ENCODE measurements at places on chromosomes 5 and 9.

DNA sequence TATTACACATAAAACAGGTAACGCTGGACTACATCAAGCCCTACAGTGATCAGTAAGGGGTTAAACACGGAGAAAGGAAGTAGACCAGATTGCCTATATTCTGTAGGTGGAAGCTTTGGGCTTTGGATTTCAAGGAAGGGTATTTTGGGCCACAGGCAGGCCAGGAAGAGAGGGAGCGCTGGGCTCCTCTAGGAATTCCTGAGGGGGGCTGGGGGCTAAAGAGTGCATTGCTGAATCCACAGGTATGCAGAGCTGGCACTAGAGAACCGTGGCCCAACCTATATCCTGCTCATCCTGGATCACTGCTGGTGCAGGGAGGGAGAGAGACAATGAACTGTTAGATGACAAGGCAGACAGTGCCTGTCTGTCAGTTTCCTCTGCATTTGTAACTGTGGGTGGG, 367.1 kb downstream of the CSNK1G3 start:
- DNase-seq = no peak

DNA sequence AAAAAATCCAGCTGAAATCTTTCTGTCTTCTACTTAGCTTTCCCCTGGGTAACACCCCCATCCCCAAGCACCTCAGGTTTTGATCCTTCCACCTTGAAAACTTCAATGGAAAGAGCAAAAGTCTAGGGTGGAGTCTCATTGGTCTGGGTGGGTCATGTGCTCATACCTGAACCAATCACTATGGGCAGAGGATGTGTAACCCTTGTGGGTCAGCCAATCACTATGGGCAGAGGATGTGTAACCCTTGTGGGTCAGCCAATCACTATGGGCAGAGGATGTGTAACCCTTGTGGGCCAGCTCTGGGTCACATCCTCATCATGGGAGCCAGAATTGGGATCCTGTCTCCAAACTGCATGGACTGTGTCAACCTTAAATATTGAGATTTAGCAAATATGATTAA, 18.5 kb downstream of the NAIF1 start:
- DNase-seq = no peak

DNA sequence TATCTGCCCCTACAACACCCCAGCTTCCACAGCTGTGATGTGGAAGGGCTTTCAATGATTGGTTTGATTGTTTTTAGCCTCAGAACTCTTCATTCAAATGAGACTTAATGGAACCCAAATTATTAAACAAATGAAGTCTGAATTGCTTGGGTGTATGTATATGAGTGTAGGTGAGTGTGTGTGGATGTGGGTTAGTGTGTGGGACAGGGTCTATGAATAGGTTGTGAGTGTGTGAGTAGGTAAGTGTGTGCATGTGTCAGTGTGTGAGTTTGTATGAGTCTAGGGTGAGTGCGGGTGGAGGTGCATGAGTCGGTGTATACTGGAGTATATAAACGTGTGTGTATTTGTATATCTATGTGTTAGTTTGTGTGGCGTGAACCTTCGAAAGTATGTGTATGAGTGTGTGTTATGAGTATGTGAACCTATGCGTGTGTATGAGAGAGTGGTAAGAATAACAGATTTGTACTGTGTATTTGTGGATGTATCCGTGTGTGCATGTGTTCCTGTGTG, 26.9 kb downstream of the COL15A1 start:
- DNase-seq = no peak

GRCh38 chr9:121688146-121688680, 36.8 kb downstream of the DAB2IP start:
- no peak for DNase-seq

- no peak for DNase-seq
Observed at GRCh38 chr5:53480416-53481158, at the start of gene FST. Gene FST, plus strand, starts transcription at chr5:53480629. Its CDS starts 163 bp downstream, at chr5:53480792.

GRCh38 chr5:76682387-76682786, 33.5 kb upstream of the F2R start:
- no peak for DNase-seq

- no peak for DNase-seq
Observed at GRCh38 chr9:112063151-112063550, 111.9 kb downstream of the SUSD1 start.

DNA sequence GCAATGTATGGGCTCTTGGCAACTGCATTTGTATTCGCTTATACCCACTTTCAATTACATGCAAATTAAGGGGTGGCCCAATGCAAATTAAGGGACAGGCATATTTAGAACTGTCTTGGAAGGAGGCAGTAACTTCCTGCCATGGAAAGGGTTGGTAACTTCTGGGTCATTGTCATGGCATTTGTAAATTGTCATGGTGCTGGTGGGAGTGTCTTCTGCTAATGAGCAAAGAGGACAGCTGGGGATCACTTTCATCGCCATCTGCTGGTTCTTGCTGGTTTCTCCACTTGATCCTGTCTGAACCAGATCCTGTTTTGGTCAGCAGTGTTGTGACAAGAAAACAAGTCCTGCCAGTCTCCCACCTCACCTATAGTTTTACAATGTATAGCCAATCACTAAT, 23.3 kb upstream of the UGT3A2 start:
- DNase-seq = no peak

- DNase-seq = no peak
Observed at GRCh38 chr9:114899461-114899860, 30.9 kb downstream of the TNFSF8 start.

DNA sequence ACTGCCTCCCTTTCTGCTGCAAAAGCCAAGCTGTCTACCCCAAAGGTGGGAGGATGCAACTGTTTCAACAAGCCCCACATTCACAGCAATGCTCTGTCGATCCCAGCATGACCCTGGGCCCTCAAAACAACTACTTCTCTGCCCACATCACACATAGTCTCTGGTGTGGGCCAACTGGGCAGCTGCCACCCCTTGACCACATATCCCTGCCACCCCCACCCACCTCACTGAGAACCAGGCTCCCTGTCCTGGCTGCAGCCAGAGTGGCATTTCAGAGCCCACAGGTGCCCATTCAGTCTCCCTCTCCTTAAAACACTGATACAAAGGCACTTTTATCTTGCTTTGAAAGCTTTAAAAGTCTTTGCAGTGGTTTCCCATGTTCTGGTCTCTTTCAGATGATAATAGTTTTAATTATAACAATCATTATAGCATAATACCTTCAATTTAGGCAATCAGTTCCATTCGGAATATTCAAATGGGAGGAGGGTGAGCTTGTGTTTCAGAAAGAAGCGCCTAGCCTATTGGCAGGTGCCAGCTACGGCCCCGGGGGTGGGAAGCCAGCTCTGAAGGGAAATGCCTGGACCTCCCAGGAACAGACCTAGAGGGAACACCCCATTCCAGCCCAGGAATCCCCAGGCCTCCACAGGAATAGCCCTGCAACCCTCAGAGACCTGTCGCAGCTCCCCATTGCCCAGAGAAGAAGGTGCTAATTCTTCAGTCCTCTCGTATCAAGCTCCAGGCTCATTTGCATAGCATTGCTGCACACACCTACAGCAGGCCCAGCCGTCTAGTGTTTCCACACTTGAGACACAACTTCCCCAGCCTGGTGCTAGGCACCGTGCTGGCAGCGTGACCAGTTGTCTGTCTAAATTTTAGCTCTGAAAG, 90.8 kb downstream of the C5orf15 start:
- DNase-seq = no peak

DNA sequence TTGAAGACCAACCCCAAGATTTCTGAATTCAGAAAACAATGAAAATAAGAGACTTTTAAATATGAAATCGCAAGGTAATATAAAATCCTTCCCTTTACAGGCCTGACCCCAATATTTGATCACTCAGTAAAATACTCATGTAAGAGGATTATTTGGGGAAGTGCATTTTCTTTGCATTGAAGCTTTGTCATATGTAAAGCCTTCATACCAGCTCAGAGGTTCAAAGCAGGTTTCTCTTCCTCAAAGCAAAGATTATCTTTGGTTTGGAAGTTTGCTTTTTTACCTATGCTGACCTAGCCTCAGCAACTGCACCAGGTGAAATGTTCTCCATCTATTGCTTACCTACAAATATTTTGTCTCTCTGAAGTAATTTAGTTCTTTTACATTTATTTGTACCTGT, 106.5 kb upstream of the PARP8 start:
- DNase-seq = no peak

DNA sequence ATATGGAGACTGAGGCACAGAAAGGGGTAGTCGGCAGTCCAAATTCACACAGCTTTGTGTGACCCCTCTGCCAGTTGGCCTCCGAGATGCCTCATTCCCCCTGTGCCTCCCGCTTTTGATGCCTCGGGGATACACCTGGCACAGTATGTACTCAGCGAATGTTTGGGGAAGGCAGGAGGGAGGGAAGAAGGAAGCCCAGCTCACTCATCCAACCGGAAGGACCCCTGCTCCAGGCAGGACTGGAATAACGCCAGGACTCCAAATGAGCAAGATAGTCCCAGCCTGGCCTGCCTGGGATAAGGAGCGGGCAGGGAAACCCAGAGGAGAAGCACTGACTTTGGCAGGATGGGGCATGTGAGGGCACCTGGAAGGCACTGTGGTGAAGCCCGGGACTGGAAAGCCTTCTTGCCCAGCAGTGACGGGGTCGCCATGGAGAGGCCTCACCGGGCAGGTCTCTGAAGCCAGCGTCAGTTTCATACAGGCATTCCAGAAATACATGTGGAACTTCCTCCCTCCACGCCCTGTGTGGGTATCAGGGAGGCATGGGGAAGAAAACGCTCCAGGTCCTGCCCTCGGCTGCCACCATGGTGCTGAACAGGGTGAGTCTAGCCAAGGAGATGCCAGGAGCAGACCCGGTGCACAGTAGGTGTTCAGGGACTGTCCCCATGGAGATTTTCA, 20.3 kb downstream of the LMX1B start:
- no peak for DNase-seq

DNA sequence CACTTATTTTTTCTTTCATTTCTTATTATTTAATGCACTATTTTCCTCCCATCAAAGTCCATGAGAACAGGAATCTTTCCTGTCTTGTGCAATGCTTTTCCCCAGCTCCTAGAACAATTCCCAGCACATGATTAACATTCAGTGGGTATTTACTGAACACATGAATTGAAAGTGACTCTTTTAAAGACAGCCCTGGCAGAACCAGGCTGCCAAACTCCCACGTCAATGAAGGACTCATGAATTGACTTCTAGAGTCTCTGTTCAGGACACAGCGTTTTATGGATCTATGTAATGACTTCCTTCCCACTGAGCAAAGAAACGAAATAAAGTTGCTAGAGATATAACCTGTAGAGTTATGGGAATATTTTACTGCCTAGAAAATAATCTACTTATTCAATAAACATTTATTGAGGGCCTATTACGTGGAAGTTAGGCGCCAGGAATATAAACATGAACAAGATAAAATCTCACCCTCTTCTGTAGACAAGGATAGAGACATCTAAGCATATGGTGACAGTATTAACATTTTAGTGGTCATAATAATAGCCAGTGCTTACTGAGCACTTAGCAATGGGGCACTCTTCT, 485.9 kb upstream of the KLF4 start:
- no peak for DNase-seq

- no peak for DNase-seq
Observed at GRCh38 chr5:120843390-120843980, 379.4 kb downstream of the PRR16 start.

- DNase-seq = no peak
Observed at GRCh38 chr9:98380065-98380681, 124.7 kb upstream of the TBC1D2 start.

Measured in T-helper 9 cell (primary cell).